Stimulated activated CD4-positive, alpha-beta T cell treated with anti-CD3 and anti-CD28 coated beads, Interleukin-1b, Interleukin-23, amount 100 ng/mL, for 24 hours (primary cell): ENCODE measurements at places on chromosomes 1 and 21.

DNA sequence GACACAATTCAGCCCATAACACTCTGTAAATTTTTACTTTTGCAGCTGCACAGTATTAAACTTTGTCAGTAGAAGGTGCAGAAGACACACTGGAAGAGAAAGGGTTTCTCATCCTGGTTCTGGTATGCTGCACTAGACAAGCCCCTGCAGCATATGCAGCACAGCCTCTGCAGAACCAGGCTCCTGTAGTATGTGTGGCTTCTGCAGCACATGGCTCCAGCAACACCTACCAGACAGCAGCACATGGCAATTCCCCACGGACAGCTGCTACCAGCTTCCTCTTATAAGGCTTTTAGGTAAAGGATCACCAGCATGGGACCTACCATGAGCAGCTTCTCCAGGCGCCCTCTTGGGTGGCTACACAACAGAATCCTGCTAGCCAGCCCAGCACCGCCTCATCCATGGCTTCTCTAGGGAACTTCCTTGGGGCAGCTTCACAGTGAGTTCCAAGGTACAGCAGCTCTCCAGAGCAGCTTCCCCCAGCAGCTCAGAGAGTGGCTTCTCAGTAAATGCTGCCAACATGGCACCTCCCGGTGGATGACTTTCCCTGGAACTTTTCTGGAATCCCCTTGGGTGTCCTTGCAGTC, 534.4 kb upstream of the CXADR start:
- no peak for DNase-seq

GRCh38 chr1:38625939-38626338, 233.6 kb downstream of the RRAGC start:
- DNase-seq = no peak

DNA sequence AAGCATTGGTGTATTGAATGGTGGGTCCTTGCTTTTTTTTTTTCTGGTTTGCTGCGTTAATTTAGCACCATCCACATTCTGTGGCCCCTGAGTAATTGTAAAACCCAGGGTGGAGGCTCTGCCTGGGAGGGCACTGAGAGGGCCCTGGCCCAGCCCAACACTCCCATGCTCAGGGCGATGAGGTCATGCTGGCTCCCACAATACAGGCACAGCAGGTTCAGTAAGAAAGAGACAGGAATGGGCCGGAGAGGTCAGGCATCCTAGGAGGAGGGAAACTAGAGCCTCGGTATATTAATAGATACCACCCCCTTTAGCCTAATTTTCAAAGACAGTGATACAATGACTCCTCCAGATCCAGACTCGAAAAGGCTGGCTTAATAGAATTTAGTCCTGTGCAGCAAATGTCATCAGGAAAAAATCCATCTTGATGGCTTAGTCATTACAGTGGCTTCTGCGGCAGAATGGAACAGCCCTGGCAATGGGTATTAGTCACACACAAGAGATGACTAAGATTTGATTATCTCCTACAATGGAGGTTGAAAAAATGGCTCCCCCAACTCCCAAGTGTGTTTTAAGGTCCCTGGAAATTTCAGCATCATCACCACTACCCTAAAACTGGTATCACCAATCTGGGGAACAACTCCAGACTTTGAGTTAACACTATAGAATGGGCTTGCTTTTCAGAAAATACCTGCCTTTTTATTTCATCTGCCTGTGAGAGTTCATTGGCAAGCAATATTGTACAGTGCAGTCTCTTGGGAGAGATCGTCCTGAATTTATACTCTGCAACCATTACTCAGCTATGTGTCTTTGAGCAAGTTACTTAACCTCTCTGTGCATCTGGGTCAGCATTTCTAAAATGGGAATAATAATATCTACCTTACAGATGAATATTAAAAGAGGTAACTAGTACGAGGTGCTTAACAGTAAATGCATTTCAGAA, 43.9 kb upstream of the LYST start:
- DNase-seq = no peak

DNA sequence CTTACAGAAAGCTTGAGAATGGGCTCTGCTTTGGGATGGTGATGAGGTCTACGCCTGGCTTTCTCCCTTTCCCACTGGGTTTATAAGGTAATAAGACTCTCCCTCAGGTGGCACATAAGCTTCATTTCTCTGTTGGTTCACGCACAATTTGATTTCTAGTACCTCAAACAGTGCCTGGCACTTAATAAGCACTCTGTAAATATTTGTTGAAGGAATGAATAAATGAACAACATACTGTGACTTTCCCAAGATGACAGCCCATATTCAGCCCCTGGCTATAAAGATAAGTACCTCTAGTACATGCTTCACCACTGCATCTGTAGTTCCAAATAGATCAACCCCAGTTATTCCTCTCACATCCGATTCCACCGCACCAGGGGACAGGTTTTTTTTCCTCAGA, 17.8 kb downstream of the COPA start:
- DNase-seq = no peak

GRCh38 chr1:36805979-36806640, 228.2 kb downstream of the GRIK3 start:
- DNase-seq = no peak

- no peak for DNase-seq
Measured at GRCh38 chr1:243733670-243734307, 116.3 kb downstream of the AKT3 start.

DNA sequence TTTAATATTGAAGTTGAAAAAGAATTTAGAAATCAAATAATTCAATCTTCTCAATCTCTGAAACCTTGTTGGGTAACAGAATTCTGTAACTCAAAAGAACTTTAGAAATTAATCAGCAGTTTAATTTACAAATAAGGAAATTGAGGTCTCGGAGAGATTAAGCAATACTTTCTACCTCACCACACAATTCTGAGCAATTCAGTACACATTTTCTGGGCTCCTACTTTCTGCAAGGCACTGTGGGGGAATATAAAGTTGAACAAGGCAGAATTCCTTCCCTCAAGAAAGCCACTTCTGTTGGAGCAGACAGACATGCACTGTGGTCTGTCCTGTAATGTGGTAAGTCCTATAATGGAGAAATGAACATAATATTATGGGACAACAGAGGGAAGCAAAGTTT, 47.7 kb downstream of the MEF2D start:
- DNase-seq = no peak

GRCh38 chr1:65398083-65398482, 22.4 kb upstream of the LEPR start:
- DNase-seq = no peak

DNA sequence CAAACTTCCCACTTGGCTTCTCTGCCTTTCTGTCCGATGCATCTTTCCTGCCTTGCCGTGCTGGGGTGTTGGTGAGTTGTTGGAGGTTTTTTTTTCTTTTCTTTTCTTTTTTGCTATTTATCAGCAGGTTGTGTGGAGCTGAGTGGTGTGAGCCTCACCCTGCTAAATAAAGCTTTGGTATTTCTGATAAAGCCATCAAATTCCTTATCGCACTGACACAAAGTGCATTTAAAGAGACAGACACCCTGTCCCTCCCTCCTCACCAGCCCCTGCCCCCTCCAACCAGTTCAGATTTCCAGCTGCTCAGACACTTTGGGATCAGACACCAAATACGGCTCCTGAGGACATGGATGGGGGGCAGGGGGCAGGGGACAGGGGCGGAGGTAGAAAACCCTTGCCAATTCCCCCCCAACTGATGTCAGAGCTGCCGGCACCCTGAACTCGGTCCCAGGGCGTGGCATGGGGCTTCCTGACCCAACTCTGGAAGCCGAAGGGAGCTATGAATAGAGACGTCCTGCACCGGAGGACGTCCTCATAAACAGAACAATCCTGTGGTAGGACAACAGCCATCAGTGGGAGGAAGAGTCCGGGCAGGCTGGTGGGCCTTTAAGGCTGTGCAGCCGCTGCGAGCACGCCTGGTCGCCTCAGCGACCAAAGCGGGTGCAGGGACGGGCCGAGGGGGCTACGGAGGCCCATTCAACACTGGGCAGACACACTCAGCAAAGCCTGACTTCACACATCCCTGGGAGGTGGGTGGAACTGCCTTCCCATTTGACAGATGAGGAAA, 79.0 kb downstream of the CASZ1 start:
- no peak for DNase-seq

- no peak for DNase-seq
Measured at GRCh38 chr1:227156520-227156919, 161.8 kb downstream of the CDC42BPA start.

GRCh38 chr1:100463791-100464424, 74.0 kb upstream of the GPR88 start:
- peak; percentile 37 for DNase-seq

DNA sequence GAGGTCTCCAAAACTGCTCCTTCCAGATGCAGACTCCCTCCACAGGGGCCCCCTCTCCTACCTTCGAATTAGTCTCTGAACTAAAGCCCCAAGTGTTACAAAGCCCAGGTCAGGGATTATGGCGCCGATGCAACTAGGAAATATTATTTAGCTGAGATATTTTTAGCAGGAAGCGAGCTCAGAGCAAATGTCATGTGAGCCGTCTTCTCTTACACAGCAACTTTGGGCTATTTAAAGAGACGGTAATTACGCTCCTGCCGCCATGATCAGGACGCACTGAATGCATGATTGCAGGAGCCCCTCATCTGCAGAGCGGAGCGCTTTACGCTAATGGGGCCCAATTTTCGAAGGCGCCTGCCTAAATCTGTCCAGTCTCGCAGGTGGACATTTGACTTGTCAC, 55.3 kb upstream of the TARDBP start:
- no peak for DNase-seq

GRCh38 chr1:186768906-186769305, 59.8 kb upstream of the PLA2G4A start:
- no peak for DNase-seq

- no peak for DNase-seq
Measured at GRCh38 chr1:244851546-244852231, 12.7 kb downstream of the HNRNPU start.

GRCh38 chr1:10108134-10108663, 75.4 kb downstream of the UBE4B start:
- DNase-seq = no peak

GRCh38 chr1:159088546-159089183, 12.1 kb upstream of the AIM2 start:
- DNase-seq = no peak

DNA sequence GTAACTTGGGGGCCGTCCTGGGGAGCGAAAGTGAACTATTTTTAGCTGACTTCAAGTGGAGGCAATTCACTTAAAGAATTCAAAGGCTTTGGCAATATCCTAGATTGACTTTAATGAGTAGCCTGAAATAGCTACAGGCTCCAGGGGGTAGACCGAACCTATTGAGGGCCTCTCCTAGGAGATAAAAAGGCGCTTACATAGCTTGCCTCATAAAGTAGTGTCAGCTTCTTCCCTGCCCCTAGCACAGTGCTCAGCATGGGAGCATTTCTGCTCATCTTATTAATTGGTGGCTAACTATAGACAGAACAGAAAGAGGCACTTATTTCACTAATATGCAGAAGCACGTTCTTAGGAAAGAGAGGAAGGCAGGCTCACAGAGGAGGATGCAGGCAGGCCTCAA, 12.3 kb upstream of the CTNNBIP1 start:
- no peak for DNase-seq

DNA sequence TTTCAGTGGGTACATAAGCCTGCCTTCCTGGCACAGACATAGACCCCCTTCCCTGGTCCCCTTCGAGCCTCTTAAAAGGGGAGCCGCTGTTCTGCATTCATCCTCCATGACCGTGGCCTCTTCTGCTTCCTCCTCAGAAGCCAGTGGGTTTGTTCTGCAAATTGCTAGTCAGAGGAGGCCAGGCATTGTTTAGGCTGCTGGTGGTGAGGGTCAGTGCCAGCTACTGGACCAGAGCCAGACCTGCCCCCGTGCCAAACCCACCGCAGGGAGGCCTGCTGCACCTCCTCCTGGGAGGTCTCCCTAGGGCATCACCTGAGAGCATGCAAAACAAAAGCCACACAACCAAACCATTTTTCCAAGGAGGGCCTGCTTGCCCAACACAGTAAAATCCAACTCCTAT, 178.4 kb downstream of the MIS18A start:
- DNase-seq = no peak

GRCh38 chr21:43590194-43590593, 69.1 kb downstream of the HSF2BP start:
- no peak for DNase-seq

- DNase-seq = no peak
Measured at GRCh38 chr1:201336711-201337450, 40.6 kb downstream of the TNNT2 start.

- no peak for DNase-seq
Measured at GRCh38 chr1:156765666-156766065, 1.7 kb upstream of the PRCC start.

GRCh38 chr1:174276087-174276486, 116.8 kb downstream of the RABGAP1L start:
- DNase-seq = no peak

GRCh38 chr1:172561252-172561651, 28.3 kb downstream of the SUCO start:
- no peak for DNase-seq

DNA sequence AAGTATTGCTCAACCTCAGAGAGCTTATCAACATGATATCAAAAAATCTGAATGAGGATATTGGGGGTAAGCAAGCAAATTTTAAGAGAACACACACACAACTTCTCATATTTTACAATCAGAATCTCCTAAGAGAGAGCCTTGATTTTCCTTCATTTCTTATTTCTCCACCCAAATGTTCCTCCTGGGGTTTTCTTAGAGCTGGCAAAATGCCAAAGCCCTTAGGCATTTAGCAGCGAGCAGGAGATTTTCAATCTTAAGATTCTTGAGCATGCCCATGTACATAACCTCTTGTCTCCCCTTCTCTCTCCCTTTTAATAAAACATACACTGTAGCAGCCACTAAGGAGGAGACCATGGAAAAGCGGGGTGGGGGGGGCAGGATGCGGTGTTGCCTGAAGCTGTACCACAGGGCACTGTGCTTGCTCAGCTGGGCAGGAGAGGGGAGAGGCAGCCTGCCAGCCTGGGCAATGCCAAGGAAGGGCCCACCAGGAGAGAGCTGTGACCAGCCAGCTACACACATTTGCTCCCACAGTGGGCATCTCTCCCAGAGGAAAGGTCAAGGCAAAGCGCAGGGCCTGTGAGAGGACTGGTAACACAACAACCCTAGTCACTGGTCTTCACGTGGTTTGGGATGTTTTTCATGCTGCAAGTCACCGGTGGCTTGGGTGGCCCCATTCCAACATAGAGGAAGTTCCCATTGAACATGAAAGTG, 4.3 kb downstream of the BRINP2 start:
- DNase-seq = no peak

DNA sequence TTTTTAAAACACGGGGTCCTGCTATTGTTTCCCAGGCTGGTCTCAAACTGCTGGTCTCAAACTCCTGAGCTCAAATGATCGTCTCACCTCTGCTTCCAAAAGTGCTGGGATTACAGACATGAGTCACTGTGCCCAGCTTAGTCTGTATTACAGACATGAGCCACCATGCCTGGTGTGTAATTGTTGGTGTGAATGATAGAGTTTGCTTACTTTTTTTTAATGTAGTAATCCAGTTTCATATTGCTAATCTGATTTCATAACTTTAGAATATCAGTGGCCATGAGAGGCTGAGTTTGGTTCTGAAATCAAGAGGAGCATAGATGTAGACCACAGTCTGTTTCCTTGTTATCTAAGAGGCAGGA, 3.4 kb downstream of the EPB41 start:
- peak; percentile 27 for DNase-seq
